ENCODE measurements at places on chromosomes 4 and X.

- DNase-seq, result no peak
Observed at GRCh38 chr4:10877076-10877475, 192.5 kb upstream of the CLNK start.

- DNase-seq, result no peak
Observed at GRCh38 chr4:40681600-40681999, 51.9 kb upstream of the RBM47 start.

DNA sequence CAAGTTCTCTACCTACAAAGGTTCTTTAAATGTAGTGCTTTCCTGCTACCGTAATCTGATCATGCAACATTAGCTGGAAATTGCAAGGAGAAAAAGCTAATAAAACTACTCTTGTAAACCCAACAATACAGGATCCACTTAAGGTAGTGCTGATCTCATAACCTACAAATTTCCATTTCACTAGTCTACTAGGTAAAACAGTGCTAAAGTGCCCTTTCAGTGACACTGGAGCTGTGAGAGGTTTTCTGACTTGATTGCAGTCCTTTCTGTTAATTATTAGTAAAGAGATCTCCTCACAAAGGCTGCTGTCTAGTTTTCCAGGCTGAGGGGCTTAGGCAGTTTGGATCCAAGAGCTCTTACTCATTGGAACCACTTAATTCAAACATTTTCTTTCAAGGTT, 1118.7 kb downstream of the SH3BGRL start:
- no peak for DNase-seq

GRCh38 chrX:72470532-72471223, 102.0 kb downstream of the HDAC8 start:
- no peak for DNase-seq

DNA sequence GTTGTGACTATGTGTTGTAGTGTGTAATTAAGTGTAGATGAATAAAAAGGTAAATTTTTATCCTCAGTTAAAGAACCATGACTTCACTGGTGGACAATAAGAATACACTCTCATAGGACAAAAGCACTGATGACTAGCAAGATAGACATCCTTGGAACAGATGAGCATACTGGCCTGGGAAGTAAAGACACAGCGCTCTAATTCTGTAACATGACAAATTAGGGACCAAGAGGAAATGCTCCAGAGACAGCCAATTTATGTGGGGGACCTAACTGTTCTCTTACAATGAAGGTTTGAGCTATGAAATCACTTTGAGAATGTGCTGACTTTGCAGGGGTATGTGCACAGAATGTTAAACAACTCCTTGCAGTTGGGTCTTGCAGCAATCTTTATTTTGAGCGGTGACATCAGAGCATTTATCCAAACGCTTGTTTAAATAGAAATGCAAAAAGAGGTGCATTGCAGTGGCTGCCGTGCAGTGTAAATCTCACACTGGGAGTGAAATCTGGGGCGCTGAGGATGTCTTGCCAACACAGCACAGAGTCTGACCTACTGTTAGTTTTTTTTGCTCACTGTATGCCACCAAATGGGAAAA, 109.3 kb downstream of the MAGEC2 start:
- DNase-seq, result no peak

DNA sequence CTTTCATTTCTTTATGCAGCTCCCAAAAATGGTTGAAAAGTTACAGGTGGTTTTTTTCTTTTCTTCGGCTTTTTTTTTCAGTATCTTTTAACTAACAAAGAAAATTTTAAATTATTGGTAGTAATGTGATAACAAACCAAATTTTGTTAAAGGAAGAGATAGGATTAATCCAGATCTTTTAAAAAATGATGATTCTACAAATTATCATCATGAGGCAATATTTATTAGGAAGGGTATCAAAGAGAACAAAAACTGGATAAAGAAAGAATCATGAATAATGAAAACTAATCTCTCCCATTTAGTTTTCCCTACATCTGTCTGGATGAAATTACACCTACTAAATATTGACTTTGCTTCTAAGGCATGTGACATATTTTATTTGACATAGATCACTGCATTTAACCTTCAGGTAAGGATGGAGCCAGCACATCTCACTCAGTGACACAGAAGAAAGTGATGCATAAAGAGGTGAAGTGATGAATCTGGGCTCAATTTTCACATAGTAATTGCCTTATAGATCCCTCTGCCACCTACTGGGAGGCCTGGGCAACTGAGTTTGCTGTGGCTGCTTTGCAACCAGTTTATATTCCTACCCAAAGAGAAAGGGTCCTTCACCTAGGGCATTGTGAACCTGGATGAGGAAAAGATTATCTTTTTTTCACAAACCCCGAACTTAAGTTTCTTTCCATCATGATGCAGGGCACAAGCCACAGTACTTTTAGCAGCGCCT, 155.6 kb downstream of the HNRNPD start:
- no peak for DNase-seq

- DNase-seq, result peak; percentile 26
Observed at GRCh38 chr4:88963817-88964216, 93.2 kb downstream of the FAM13A start.

DNA sequence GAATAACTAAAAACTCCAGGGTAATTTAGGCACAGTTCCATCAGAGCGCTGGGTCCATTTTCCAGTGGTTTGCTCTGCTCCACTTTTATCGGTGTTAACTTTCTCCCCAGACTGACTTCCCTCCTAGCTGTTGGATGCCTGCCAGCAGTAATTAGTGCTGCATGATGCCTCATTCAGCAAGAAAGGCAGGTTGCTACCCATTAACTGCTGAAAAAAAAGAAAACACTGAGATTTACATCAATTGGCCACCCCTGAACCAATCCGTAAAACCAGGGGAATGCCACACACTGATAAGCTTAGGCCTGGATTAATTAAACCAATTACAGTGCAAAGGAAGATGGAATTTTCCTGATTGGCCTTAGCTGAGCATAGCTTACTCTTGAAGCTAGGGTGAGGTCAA, 182.4 kb upstream of the CXXC4 start:
- no peak for DNase-seq

DNA sequence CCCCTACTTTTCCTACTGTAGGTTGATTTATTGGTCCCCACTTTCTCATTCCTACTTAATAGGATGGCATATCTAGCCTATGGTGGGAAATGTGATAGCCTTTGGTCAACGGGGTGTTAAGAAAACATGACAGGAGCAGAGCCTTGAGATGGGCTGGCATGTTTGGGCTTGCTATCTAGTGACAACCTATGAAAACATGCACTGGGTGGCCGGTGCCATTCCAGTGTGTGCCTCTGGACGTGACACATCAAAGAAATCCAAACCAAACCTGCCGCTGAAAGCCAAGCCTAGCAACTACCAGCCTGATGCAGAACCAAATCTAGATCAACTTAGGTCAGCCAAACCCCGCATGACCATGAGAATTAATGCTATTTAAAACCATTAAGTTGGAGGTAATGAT, 317.6 kb downstream of the DMD start:
- DNase-seq, result no peak

DNA sequence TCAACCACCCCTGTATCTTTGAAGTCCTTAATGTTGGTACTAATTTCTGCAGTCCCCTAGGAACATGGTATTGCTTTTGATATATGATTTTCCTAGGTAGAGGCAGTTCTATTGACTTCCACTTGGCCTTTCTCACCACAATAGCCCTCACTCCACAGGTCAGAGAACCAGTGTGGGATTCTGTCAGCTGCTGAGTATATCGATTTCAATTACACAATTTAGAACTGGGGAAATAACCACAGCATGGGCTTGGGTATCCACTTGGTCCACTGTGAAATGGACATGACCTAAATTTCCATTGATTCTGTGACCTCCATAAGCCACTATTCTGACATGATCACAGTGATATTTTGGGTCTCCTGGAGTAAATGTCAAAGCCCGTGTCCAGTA, 62.3 kb downstream of the KANTR start:
- no peak for DNase-seq

- no peak for DNase-seq
Observed at GRCh38 chr4:84611531-84611930, 28.6 kb downstream of the CDS1 start.

GRCh38 chr4:80011636-80012236, 61.3 kb downstream of the ANTXR2 start:
- no peak for DNase-seq

- peak; percentile 65 for DNase-seq
Observed at GRCh38 chrX:107823456-107823855, 2.2 kb upstream of the MID2 start.

DNA sequence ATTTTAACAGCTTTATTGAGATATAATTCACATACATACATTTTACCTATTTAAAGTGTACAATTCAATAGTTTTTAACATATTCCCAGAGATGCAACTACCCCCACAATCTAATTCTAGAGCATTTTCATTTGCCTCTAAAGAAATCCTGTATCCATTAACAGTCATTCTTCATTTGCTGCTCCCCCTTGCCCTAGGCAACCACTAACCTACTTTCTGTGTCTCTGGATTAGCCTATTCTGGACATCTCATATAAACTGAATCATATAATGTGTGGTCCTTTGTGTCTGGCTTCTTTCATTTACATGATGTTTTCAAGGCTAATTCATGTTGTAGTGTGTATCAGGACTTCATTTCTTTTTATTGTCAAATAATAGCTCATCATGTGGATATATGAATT, 105.1 kb upstream of the GRPR start:
- no peak for DNase-seq

- peak; percentile 28 for DNase-seq
Observed at GRCh38 chrX:72121383-72121782, 10.3 kb downstream of the RTL5 start.

GRCh38 chr4:107908377-107908776, 23.0 kb upstream of the CYP2U1 start:
- no peak for DNase-seq

GRCh38 chr4:102543030-102543928, 42.1 kb downstream of the NFKB1 start:
- no peak for DNase-seq

DNA sequence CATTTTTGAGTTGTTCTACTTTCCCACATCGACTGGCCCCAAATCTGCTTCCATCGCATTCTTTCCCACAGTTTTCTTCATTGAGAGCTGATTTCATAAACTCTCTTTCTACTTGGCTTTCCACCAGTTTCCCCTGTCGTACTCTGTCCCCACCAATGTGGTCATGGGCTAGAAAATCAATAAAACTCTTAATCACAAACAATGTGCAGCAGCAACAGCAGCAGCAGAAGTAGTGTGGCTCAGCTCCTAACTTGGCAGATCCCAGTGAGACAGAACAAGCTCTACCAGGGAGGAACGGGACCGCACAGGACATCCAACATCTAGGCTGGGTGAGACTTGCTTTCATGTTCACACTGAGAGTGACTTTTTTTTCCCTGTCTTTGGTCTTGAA, 3.1 kb upstream of the SETD7 start:
- DNase-seq, result no peak

DNA sequence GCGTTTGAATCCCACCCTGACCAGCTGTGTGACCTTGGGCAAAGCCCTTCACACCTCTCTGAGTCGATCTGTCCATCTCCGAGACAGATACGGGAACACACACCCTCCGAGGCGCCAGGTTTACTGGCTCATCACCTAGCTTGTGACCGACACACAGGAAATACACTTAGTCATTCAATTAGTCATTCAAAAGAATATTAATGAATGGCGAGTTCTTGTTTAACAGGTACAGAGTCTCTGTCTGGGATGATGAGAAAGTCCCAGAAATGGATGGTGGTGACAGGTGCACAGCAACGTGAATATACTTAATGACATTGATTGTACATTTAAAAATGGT, 80.6 kb downstream of the PPP2R2C start:
- peak; percentile 13 for DNase-seq

- no peak for DNase-seq
Observed at GRCh38 chr4:67343199-67343598, 202.1 kb downstream of the CENPC start.

- peak; percentile 41 for DNase-seq
Observed at GRCh38 chrX:132491191-132491590, 2.4 kb upstream of the MBNL3 start.

- DNase-seq, result no peak
Observed at GRCh38 chrX:106927023-106927422, 6.8 kb downstream of the CLDN2 start.
